Lower leg skin (tissue), 4 donors: ENCODE measurements at places on chromosomes 5 and 9.

- no peak for DNase-seq
Observed at GRCh38 chr9:124309667-124310084, 51.9 kb downstream of the NEK6 start.

GRCh38 chr5:17189381-17190036 is 27.9 kb upstream of the BASP1 start:
- DNase-seq: peak; percentile 94

- peak; percentile 48 for DNase-seq
Observed at GRCh38 chr5:134905246-134905996, 490 bp downstream of the PCBD2 start.

GRCh38 chr9:122988141-122988540 is 45.3 kb upstream of the GPR21 start:
- DNase-seq: no peak

GRCh38 chr5:132901730-132902129 is 28.3 kb downstream of the LEAP2 start:
- no peak for DNase-seq

- no peak for DNase-seq
Observed at GRCh38 chr5:18749763-18750162, 1115.5 kb downstream of the TAF11L14 start.

DNA sequence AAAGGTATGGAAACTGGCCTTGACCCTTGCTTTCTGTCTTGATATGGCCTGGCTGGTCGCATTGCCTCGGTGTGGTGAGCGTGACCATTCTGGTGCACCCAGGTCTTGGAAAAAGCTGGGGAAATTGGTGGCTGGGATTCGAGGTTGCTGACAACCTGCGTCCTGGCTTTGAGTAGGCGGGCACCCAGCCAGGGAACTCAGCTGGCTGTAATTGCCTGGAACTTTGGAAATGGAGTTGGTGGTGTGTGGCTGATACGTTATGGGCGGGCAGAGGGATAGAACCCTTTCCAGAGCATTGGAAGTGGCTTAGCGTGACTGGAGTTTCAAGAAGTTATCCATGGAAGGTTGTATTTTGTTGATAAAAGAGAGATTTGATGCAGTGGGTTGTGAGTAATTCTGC is 35.2 kb downstream of the KCNMB1 start:
- peak; percentile 89 for DNase-seq

GRCh38 chr9:14530366-14530765 is 162.9 kb downstream of the ZDHHC21 start:
- DNase-seq: no peak

DNA sequence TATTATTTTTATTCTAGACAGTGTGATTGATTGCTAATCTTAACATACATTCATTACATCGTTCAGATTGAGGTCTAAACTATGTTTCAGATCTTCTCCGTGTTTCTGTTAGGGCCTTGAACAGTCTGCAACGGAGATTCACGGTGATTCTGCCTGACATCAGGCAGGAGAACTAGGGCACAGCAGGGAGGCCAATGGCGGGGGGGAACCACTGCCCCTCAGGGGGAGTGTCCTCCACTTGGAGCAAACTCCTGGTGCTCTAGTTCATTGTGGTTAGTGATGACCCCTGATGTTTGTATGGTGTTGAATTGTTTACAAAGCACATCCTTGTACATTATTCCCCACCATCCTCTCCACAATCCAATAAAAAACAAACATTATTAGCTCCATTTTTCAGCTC is 173.5 kb downstream of the ZNF608 start:
- no peak for DNase-seq

- no peak for DNase-seq
Observed at GRCh38 chr9:91023741-91024140, 222.1 kb downstream of the SYK start.

DNA sequence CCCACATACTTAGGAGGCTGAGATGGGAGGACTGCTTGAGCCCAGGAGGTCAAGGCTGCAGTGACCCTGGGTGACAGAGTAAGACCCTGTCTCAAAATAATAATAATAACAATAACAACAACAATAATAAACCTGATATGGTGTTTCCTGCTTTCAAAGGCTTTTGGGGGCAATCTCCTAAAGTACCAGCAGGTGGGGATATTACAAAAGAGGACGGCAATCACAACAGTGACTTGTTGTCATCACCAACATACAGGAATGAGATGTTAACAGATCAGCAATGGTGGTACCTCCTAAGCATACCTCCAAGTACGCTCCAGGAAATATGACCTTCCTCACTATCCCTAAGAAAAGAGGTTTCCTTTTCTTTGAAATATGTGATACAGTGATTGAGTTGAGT is 91.1 kb upstream of the RNF180 start:
- no peak for DNase-seq

GRCh38 chr5:44538797-44539601 is 149.8 kb upstream of the FGF10 start:
- no peak for DNase-seq

- DNase-seq: no peak
Observed at GRCh38 chr5:3987867-3988266, 392.2 kb downstream of the IRX1 start.

- no peak for DNase-seq
Observed at GRCh38 chr9:72891043-72891442, 61.8 kb downstream of the ALDH1A1 start.

GRCh38 chr5:76083555-76084495 is 642 bp downstream of the SV2C start:
- no peak for DNase-seq

GRCh38 chr9:34069831-34070230 is 21.1 kb upstream of the UBAP2 start:
- DNase-seq: no peak

GRCh38 chr9:98619788-98620187 is 88.9 kb downstream of the GABBR2 start:
- DNase-seq: peak; percentile 60

DNA sequence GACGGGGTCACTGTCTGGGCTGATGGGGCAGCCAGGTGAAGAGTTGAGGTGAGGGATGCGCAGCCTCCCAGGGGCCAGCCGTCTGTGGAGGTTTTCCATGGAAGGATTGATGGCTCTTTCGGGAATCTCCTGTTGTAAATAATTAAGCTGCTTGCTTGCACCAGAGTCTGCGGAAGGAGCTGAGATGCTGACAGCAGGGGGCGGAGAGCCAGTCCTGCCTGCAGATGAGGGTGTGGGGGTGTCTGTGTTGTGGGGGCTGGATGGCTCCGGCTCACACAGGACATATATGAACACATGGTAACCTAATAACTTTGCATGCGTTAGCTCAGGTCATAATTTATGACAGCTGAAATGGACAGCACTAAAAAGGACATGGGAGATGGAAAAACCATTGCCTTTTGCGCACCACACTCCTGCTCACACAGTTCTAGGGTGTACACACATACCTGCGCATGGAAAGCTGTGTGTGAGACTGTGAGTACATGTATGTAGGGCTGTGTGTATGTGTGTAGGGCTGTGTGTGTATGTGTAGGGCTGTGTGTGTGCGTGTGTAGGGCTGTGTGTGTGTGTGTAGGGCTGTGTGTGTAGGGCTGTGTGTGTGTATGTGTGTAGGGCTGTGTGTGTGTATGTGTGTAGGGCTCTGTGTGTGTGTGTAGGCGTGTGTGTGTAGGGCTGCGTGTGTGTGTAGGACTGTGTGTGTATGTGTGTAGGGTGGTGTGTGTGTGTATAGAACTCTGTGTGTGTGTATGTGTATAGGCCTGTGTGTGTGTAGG is 36.8 kb upstream of the SEMA4D start:
- DNase-seq: no peak

- DNase-seq: no peak
Observed at GRCh38 chr9:131238402-131239021, 37.8 kb downstream of the FAM78A start.

DNA sequence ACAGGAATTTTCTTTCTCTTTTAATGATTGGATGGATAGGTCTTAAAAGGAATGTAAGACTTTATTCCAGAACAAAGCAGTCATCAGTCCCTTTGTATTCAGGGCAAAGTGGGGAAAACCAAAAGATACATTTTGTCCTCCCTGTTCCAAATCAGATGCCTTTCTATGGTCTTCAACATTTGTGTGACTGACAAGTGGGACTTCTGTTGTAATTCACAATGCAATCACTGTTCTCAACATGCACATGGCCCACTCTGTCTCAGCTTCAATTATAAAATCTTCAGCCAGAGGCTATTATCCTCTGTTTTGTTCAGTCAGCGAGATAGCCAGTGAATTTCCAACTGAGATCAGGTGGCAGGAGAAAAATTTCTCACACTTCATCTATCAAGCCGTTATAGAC is 95.5 kb upstream of the ERBIN start:
- DNase-seq: no peak

- DNase-seq: no peak
Observed at GRCh38 chr5:103973669-103974068, 411.1 kb upstream of the NUDT12 start.

GRCh38 chr9:127129718-127130085 is 7.3 kb upstream of the ANGPTL2 start:
- DNase-seq: no peak

- DNase-seq: no peak
Observed at GRCh38 chr9:119043996-119044395, 325.2 kb downstream of the BRINP1 start.

DNA sequence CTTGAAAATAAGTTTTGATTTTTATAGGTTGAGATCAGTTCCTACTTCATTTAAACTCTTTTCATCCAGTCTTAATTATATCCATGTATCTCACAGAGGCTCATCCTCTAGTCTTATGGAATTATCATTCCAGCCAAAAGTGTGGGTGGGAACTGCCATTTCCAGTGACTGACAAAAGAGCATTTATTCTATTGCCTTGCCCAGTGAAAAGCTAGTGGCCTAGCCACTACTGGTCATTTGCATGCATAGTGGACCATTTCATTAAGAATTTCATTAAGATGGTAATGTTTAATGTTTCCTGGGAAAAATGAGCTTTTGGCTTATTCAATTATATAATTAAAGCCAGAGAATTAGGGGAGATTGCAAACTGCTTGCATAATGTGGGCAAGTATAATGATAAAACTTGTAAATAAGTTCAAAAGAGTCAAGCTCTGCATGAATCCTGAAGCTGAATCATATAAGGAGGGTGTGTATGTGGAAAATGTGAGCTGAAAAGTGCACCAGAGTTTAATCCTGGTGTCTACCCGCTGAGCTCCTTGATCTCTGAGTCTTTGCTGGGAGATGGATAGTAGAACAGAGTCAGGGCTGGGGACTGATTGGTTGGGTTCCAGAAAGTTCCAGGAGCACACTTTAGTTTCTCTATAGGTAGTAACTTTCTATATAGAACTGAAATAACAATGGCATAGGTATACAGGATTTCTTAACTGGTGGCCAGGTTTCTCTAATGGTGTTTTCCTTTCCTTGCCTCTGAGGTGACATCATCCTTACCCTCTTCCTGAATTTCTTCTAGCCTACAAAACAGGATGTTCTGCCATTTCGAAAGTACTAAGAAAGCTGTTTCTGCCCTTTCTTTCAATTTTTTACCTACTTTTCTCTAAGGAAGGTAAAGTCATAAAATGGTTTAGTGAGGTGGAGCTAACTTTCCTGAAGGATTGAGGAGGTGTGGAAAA is 78.5 kb downstream of the KIF4B start:
- no peak for DNase-seq

GRCh38 chr5:159874263-159874662 is 42.0 kb upstream of the ADRA1B start:
- DNase-seq: no peak

DNA sequence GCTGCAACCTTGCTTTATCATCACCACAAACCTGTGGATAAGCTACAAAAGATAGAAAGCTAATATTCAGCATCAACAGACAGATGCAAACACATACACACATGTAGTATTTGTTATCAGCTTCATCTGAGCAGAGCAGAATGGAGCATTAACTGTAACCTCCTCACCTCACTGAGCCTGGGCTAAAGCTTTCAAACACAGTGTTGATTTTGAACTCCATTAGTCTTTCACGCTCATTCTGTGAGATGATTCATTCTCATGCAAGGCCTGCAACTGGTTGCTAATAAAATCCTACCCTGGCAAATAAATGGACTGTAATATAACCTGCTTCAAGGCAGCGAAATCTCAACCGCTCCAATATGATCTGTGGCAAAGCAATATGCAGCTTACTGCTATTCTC is 1360.6 kb upstream of the ACO1 start:
- DNase-seq: no peak

- no peak for DNase-seq
Observed at GRCh38 chr9:73270967-73271721, 119.5 kb downstream of the ANXA1 start.

GRCh38 chr5:152218694-152219093 is 186.4 kb downstream of the NMUR2 start:
- DNase-seq: no peak

DNA sequence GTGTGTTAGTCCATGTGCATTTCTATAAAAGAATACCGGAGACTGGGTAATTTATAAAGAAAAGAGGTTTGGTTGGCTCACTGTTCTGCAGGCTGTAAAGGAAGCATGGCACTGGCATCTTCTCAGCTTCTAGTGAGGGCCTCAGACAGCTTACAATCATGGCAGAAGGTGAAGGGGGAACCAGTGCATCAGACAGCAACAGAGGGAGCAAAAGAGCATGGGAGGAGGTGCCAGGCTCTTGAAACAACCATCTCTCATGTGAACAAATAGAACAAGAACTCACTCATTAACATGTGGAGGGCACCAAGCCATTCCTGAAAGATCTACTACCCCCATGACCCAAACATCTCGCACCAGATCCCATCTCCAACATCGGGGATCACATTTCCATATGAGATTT is 89.2 kb upstream of the IL33 start:
- no peak for DNase-seq

DNA sequence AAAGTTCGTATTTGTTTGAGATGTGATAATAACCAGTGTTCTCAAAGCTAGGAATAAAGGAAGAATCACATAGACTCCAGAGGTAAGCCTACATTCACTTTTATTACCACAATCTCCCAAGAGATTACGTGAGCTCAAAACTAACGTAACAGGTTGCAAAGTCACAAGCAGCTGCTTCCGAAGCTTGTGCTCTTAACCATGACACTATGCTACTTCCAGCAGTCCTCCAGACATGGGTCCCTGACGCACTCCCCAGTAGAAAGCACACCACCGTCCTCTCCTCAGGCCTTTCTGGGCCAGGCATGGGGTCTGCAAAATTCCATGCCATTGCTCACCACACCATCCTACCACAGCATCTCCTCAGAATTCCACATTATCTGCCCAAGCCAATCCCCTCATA is 84.6 kb downstream of the PAX5 start:
- DNase-seq: peak; percentile 64

DNA sequence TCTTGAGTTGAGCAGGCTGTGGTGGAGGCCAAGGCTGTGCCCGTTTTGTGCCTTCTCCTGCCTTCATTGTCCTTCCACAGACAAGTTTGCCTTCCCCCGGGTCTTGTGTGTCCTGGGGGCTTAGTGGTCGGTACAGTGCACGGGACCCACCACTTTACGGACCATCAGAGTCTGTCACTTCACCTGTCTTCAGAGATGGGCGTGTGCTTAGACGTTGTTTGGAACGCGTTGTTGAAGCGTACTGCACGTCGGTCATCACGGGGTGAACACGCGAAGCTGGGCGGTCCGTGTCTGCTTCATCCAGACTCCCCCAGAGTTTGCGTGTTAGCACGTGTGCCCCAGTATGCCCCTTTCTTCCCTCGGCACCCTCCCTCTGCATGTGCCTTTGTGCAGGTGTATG is 24.8 kb downstream of the CEP72 start:
- DNase-seq: no peak

GRCh38 chr5:6768590-6769230 is 55.5 kb downstream of the TENT4A start:
- no peak for DNase-seq
